ENCODE measurements at places on chromosomes 2 and 18.

DNA sequence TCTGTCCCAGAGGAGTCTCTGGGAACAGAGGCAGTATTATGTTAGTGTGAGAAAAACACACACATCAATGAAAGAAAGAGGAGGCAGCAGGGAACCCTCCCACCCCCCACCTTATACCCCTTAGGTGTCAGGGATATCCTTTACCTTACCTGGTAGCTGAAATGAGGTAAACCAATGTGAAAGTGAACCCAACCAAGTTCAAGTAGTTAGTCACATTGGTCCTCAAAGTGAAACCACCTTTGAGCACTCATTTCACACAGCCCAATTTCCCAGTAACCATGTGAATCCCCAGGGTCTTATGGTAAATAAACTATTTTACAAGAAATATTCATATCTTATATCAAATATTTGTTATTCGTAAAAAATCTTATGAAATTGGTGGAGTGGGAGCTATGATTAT lies 377.8 kb downstream of the LRATD1 start:
- DNase-seq, result no peak

GRCh38 chr2:177362499-177362898 lies 30.1 kb upstream of the AGPS start:
- no peak for DNase-seq

DNA sequence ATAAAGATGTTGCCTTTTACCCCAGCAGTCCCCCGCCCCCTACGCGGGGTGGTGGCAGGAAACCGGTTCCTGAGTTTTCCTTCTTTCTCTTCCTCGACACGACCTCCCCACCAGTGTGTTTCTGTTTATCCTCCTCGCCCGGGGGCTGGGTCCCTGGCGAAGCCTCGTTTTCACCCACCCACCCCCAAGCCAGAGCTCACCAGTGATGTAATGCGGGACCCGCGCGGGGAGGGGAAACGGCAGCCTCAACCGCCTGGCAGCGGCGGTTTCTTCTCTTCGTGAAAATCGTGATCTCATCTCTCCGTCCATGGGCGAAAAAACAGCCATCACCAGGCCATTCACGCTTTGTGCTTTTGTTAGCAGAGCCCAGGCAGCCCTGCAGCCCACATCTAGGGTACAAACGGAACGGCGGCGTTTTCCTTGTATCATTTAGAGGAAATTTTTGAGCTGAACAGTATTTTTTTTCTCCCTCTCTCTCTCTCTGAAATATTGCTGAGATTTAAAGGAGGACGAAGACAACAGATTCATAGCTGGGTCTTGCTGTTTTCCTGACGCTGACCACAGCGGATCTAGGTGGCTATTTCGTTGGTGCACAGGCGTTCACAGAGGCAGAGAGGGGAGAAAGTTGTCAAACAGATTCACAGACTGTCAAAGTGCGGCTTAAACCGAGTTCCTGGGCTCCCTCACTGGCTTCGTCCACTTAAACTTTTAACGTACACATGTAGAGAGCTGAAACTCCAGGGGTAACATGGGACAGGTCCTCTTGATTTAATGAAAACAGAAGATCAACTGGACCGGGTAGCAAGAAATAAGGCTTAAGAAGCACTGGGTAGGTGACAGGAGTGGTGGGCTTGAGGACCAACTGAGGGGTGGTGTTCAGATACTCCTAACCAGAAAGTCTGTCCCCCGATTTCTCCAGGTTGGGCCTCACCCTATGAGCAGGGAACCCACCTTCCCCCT lies 21.9 kb upstream of the PAX3 start:
- no peak for DNase-seq

- DNase-seq, result peak; percentile 58
These were observed 29.4 kb downstream of the ITM2C start for GRCh38 chr2:230893841-230894781.

DNA sequence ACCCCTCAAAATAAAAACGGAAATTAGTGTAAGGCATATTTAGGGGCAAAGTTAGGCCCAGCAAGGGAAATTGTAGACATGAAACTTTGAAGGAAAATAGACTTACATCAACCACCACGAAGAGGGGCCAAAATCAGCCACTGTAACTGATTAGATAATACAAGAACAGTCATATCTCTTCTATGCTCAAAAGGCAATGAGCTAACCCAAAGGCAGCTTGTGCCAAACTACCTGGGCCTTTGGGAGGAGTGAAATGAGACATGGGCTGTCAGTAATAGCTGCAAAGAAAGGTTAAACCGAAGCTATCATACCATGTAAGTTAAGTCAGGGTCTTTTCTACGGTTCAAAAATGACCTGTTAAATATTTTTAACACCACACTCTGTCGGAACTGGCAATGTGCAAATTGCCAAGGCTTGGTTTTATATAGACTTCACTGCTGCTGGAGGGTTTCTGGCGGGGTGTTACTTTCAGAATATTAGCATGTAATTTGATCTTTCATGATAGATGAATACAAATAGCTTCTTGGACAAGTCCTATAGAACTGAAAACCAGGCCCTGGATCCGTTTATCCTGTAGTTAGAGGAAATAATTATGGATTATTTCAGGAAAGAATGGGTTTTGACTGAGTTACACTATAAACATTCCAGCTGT lies 69.6 kb downstream of the ACVR1 start:
- no peak for DNase-seq

GRCh38 chr2:157874997-157875640 lies 1.0 kb downstream of the ACVR1 start:
- peak; percentile 35 for DNase-seq

- no peak for DNase-seq
These were observed 22.2 kb upstream of the FAHD2A start for GRCh38 chr2:95380280-95380679.

DNA sequence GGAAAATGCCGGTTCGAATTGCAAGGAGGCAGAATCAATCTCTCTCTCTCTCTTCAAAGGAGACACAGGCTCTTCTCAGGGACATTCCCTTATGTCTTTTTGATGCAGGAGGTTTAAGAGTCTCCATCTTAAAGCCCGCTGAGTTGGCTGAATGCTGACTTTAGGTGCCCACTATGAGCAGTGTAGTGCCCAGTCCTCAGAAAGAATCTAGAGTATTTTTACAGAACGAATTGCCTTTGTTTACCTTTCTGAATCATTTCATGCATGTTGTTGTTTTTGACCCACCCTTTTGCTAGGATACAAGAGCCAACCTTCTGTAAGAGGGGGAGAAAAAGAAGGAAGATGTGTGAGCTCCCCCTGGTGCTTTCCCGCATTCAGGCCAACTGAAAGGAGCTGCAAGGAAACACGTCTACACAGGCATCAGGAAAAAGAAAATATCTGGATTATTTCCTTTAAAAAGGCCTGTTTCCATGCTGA lies 193.5 kb upstream of the TCF4 start:
- peak; percentile 65 for DNase-seq

GRCh38 chr2:169661265-169661664 lies 32.9 kb downstream of the CFAP210 start:
- no peak for DNase-seq

DNA sequence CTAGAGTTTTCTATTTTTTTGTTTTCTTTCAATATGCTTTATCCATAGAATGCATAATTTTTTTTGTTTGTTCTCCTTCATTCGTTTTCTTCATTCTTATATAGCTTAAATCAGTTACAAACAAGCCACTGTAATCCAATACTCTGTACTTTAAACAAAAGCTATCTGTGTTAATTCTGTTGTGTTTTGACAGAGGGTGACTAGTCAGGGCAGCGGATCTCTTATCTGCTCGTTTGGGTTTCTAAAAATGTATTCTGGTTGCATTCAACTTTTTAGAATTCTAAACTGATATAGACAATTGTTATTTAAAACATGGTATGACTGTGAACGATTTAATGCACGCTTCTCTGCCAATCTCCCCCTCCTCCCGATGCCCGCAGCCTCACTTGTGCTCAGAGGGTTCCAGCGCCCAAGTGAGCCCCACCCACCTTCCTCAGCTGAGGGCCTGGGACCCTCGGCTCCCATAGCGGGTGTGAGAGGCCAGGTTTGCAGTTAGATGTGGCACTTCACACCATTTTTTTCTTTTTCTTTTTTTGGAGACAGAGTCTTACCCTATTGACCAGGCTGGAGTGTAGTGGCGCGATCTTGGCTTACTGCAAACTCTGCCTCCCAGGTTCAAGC lies 44.1 kb downstream of the NCK2 start:
- DNase-seq, result no peak

DNA sequence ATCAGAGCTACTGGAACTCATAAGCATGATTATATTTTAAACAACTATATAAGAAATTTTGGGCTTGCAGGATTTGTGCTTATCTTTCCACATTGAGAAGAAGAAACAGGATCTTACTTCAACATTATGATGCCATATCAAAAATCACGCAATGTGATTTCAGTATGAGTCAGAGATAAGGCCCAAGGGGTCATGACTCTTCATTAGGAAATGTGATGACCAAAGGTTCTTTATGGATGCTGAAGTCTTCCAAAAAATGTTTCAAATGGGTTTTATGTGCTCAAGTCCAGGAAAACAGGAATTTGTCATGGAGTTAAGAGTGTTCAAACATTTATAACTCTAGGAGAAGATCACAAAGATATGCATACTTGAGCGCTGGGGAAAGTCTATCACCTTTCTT lies 7.8 kb upstream of the SERPINB2 start:
- DNase-seq, result no peak

DNA sequence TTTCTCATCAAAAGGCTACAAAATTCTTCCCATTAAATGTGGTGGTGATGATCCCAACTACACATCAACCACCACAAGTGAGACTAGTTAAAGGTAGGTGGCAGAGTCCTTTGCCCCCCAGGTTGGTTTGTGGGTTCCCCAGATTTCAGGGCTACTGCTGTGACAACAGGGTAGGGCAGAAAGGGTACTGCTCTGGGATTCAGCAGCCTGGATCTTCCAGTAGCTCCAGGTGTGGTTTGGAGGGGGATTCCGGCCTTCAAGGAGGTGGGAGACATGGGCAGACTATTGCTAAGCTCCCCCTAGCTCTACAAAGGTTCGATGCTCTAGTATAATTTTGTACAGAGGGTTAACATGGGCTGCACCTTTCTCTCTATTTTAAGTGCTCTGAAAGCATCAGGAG lies 74.9 kb upstream of the FZD5 start:
- no peak for DNase-seq

- no peak for DNase-seq
These were observed 166.0 kb upstream of the VWC2L start for GRCh38 chr2:214244847-214245246.

GRCh38 chr2:123915380-123915779 lies 109.7 kb upstream of the CNTNAP5 start:
- no peak for DNase-seq

DNA sequence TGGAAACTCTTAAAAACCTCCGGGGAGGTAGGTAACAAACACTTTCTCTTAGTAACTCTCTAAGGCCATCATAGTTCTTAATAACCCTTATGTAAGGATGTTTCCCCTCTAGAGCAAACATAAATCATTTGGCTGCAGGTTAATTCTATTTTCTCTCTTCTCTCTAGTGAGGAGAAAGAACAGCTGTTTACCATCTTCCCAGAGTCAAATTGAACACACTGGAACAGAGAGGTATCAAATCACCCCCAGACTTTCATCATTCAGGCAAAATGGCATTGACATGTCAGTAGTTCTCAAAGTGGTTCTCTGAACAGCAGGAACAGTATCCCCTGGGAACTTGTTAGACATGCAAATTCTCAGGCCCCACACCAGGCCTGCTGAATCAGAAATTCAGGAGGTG lies 240.7 kb downstream of the MEIS1 start:
- no peak for DNase-seq

GRCh38 chr2:96618596-96619283 lies 19.4 kb downstream of the KANSL3 start:
- DNase-seq, result no peak

- no peak for DNase-seq
These were observed 890 bp upstream of the SLC4A3 start for GRCh38 chr2:219626540-219626939.

DNA sequence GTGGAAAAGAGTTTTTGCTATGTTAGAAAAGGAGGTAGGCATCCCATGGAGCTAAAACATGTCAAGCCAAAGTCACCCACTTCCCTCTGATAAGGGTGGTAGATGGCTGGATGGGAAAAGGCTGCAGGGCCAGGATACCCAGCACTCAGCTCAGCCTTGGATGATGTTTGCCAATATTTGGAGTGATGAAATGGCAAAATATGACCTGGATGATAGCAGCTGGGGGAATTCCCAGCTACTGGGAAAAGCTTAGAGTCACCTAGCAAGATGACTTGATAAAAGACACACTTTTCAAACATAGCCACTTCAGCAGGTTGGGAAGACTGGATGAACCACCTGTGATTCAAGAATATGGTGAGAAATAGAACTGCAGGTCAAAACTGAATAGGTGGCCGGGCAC lies 10.1 kb downstream of the RFX8 start:
- no peak for DNase-seq

DNA sequence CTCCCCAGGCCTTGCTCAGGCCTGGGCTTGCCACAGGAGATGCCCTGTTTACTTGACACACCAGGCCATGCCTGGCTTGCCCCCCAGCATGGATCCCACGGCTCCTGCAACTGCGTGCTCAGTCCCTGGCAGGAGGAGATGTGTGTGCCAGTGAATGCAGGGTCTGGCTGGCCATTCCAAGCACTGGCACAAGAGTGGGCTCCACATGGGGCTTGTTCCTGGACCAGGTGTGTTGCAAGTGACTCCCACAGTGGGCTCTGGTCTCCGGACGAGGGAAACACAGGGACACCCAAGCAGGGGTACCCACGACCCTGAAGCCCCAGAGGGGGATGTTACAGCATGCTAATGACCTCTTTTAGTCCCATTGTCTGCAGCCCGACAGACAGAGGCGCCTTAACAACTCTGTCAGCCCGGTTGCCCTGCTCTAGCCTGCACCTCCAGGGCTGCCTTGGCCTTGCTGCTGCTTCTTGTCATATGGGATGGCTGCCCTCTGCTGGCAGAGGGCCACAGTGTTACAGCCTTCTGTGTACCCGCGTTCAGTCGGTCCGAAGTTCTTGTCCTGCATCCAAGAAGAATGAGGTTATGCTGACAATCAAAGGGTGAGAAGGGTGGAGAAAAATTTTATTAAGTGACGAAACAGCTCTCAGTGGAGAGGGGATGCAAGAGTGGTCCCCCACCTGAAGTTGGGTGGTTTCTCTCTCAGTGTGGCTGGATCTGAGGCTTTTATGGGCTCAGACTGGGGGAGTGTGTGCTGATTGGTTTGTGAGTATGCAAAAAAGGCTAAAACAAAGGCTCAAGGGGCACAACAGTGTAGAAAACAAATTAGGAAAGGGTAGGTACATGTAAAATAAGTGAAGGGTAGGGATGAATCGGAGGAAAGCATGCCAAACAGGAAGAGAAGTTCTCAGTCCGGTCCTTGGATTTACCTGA lies 180.4 kb downstream of the MBD5 start:
- peak; percentile 0 for DNase-seq

GRCh38 chr2:240435457-240435947 lies at the start of gene GPC1:
Gene GPC1 (plus strand): TSS chr2:240435663. CDS start chr2:240435919, 256 bp downstream.
- DNase-seq, result peak; percentile 84

DNA sequence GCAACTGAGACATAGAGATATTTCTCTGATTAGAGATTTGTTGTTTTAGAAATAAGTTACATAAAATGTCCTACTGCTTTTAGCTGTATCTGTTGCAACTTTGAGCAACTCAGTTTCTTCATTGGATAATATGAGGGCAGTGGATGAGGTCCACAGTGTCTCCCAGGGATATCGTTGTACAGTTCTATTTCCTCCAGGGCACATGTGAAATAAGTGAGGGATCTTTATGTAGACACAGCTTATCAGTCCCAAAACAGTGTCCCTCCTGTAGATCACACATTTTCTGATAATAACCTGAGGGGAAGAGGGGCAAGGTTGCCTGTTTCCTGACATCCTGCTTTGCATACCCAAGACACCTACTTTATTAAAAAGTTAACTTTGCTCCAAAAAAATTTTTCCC lies 1231.2 kb upstream of the ZEB2 start:
- no peak for DNase-seq

GRCh38 chr2:174350018-174350417 lies 15.3 kb downstream of the SP9 start:
- DNase-seq, result no peak

GRCh38 chr2:205837663-205838062 lies 155.4 kb downstream of the NRP2 start:
- DNase-seq, result no peak

Data from nucleus accumbens (tissue), 56 donors.